ENCODE measurements at places on chromosomes 12 and 14.
A peak's percentile ranks its signal among the peaks of the same experiment; 100 is the strongest.

DNA sequence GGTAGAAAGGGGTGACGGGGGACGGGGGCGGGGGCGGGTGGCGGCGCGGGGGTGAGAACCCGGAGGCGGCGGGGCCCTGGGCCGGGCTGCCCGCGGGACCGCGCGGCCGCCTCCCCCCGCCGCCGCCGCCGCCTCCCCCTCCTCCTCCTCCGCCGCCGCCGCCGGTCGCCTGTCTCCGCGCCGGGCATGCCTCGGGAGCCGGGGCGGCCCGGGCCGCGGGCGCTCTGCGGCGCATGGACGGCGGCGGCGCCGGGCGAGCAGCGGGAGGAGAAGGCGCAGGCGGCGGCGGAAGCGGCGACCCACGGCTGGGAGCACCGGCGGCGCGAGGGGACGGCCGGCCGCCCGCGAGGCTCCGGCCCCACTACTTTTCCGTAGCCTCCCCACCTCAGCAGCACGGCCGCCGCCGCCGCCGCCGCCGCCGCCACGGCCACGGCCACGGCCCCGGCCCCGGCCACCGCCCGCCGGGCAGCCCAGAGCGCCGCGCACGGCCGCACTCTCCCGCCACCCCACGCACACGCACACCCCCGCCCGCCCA, at the start of gene NPAS3:
TSS of gene NPAS3 (plus strand) at position 161 of the 535 bp plus-strand sequence.
- no peak for DNase-seq

- no peak for DNase-seq
Observed at GRCh38 chr14:89941830-89942377, 12.6 kb downstream of the EFCAB11 start.

- no peak for DNase-seq
Observed at GRCh38 chr12:116590561-116590960, 31.4 kb downstream of the MAP1LC3B2 start.

DNA sequence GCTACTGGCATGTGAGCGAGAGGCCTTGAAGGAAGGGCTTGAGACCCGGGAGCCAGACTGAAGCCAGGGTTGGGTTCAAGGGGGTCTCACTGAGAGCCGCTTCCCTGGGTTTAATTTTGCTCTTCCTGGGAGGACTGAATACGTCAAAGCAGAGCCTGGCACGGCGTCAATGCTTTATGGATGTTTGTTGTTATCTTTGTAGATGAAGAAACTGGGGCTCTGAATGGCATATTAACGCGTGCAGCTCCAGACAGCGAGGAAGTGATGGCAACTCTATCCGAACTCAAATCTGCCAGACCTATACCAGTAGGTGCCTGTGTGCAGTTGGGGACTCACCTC, 152.8 kb upstream of the PARP11 start:
- no peak for DNase-seq

DNA sequence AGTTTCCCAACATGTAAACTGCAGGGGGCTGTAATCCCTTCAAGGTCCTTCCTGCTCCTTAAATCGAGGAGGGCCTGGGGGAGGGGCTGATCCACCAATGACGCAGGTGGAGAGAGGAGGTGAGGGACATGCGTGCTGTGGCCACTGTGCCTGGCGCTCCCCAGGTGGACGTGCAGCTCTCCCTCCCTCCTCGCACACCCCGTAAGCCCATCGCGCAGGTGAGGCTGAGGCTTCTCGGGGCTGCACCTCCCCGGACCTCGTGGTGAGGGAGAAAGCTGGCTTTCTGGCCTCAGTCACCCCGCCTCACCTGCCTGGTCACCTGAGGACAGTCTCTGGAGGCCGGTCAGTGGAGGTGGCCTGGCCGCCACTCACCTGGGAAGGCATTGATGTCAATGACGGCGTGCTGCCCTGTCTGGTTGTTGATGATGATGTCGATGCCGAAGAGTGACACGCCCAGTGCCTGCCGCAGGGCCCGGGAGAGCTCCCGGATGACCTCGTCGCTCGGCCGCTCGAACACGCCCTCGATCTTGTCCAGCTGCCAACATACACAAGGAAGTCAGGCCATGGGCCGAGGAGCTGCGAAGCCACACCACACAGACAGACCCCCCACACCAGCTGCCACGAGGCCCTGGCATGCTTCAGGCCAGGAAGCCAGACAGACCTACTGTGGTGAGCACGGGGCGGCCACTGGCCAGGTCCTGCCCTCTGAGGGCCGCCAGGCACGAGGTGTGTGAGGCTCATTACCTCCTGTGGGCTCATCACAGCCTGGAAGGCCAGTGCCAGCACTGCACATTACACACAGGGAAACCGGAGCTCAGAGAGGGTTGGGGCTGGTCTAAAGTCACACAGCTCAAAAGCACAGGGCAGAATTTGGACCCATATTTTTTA, 23.3 kb downstream of the CHGA start:
- no peak for DNase-seq

DNA sequence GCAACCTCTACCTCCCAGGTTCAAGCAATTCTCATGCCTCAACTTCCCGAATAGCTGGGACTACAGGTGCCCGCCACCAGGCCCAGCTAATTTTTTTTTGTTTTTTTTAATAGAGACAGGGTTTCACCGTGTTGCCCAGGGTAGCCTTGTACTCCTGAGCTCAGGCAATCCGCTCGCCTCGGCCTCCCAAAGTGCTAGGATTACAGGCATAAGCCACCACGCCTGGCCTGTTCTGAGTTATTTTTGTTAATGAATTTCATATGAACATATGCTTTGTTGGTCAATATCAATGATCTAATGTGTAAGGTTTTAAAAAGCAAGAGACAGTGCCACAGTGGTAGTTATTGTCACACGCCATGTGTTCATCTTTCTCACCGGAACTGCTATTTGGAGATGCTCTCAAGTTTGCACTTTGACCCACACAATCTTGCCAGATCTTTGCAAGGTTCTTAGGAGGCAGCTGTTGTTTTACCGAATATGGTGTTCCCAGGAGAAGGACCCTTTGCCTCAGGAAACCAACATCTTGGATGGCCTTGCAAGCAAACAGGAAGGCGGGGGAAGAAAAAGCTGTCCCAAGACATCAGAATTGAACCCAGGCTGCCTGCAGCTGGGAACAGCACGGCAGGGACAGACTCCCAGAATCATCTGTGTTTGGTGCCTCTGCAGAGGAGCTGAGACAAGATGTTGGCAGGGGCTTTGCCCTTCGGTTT, 30.0 kb downstream of the GALNT16 start:
- no peak for DNase-seq

- peak; percentile 77 for DNase-seq
Observed at GRCh38 chr14:32078023-32078857, 1.1 kb downstream of the ARHGAP5 start.

- DNase-seq, result no peak
Observed at GRCh38 chr12:9897535-9897934, 16.2 kb downstream of the KLRF2 start.

DNA sequence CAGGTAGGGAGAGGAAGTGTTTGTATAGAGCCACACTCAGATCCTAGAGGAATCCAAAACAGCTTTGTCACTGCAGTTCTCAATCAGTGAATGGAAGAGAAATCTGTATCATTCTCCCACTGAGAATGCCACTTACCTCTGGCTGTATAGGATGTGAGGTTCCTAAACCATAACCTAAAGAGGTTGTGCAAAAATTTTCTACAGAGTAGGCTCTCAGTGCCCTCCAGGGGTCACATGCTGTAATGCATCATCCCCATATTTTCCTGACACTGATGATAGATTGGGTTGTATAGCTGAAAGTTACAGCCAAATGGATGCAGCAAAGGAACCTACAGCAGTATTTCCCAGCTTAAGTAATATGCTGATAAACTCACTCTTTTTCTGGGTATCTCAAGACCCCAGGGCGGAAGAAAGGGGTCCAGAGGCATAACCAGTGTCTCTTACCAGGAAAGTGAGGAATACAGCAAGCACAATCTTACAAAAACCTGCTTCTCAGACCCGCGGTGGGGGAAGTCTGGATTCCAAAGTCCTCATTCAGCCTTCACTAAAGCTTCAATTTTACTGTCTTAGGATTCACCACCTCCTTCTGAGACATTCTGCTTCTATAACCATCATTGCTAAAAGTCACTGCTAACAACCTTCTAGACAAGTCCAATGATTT, 3.8 kb downstream of the BCDIN3D start:
- DNase-seq, result no peak

- no peak for DNase-seq
Observed at GRCh38 chr14:62436261-62436660, 609.0 kb downstream of the KCNH5 start.

GRCh38 chr14:95495538-95496025, 20.9 kb downstream of the SYNE3 start:
- DNase-seq, result no peak

- DNase-seq, result no peak
Observed at GRCh38 chr12:95648990-95649791, 97.9 kb upstream of the USP44 start.

DNA sequence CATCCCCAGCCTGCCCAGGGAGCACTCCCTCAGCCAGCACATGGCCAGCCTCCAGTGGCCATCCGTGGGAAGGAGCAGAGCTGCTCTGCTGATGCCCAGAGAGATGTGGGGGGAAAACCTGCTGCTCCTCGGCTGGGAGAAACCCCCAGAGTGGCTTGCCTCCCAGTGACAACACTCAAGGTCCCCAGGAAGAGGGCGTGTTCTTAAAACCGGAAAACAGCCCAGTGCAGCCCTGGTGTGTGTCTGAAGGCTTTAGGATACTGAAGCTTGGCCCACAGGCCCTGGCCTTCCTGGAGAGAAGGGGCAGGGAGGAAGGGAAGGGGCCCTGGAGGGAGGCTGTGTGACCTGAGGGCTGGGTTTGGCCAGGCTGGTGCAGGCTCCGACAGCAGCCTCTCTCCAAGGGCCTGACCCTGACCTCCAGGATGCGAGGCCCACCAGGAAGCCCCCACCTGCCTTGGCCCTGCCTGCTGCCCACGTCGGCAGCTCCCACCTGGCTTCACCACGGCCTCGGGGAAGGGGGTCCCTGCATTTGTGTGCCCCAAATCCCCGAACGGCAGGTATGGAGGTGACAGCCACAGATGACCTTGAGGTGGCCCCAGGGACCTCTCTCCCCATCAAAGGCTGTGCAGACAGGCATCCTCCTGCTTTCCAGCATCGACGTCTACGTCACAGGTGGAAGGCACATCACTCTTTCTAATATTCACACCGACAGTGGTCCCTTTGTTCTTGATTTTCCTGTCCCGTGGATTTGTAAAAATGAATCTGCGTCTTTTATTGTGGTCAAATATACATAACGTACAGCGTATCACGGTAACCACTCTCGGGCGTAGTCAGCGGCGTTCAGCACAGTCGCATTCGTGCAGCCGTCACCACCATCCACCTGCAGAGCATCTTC, 190.0 kb upstream of the C14orf180 start:
- peak; percentile 58 for DNase-seq

GRCh38 chr12:19904819-19905218, 463.5 kb upstream of the PDE3A start:
- DNase-seq, result no peak

DNA sequence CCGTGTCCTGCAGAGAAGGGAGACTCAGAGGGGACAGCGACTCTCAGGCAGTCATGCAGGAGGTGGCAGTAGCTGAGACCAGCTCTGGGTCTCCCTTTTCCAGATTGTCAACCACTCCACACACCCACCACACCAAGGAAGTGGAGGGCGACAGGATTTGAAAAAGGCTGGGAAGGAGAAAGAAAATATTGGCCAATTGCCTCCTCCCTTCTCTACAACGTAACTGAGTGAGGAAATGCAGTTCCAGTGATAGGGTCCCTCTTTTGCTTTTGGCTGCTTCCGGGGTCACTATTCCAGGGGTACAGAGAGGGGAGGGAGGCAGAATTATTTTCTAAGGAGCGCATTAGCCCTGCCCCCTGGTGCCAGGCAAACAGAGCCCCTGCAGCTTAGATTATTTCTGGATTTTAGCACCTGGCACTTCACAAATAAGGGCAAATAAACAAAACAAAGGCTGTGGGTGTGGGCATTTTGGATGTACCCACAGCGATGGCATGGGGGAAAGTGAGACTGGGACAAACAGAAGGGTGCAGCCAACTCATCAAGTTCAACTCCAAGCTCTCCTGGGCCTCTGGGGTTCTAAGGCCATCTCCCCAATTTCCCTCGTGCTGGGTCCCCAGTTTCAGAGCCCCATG, 20.4 kb downstream of the ASB2 start:
- no peak for DNase-seq

DNA sequence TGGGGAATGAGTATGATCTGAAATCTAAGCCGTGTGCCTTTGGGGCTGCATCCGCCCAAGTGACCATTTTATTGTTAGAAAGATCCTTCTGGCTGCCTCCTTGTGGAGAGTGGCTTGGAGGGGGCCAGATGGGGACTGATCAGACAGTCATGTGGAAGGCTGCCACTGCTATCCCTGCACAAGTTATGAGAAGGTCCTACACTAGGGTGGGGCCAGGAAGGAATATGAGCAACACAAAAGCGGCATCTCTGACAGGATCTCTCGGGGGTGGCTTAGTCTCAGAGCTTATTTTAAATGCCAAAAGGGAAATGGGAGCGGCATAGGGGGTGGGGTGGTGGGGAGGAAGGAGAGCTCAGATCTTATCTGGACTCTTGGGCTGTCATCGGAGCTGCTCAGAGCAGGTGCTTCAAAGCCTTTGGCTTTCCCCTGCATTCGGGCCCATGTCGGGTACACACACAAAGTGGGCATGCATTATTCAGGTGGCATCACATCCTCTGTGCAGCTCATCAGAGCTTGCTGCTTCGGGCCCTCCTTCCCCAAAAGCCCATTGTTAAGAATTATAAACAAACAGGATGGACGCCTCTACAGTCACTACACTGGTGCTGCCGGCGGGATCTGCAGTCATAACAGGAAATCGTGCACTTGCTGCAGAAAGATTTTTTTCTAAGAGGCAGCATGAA, 805.4 kb downstream of the VRK1 start:
- DNase-seq, result no peak

Data from coronary artery (tissue), 2 donors.